Activated T-cell treated with anti-CD3 and anti-CD28 coated beads, Interleukin-2, amount 50 U/mL, for 1 hour (primary cell): ENCODE measurements at places on chromosomes 1 and 21.

- DNase-seq = peak; percentile 51
Observed at GRCh38 chr1:206575165-206575893, 36.9 kb downstream of the EIF2D start.

DNA sequence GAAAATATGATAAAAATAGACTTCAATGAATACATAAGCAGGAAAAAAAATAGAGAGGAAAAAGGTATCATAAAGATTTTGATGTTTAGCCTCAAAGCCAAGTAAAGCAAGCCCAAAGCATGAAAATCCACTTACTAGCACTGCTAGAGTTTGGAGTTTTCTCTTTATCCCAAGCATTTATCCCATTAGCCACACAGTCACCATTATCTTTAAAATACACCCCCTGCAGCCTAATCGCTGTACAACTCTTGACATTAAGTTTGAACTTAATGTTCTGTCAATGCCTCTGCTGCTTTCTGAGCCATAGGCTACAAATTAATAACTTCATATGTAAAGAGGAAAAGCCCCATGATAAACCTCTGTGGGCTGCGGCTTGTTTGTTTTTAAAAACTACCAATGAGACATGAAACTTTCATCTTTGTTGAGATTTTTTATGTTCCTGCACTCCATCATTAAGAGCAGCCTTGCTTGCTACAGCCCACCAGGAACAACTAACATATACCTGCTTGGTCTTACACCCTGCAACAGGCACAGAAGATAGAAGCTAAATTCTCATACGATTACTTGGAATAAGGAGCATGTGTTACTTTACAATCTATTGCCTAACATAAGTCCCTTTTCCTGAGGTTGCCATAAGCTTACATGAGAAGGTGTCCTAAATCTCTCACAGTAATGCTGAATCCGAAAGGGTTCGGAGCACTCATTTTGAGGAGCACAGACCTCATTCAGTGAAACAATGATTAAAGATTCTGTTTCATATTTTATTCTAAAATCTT is 202.4 kb downstream of the SMYD3 start:
- DNase-seq = no peak

- DNase-seq = no peak
Observed at GRCh38 chr1:93416183-93416582, 31.7 kb upstream of the FNBP1L start.

- DNase-seq = no peak
Observed at GRCh38 chr1:234997896-234998741, 130.5 kb downstream of the TOMM20 start.

DNA sequence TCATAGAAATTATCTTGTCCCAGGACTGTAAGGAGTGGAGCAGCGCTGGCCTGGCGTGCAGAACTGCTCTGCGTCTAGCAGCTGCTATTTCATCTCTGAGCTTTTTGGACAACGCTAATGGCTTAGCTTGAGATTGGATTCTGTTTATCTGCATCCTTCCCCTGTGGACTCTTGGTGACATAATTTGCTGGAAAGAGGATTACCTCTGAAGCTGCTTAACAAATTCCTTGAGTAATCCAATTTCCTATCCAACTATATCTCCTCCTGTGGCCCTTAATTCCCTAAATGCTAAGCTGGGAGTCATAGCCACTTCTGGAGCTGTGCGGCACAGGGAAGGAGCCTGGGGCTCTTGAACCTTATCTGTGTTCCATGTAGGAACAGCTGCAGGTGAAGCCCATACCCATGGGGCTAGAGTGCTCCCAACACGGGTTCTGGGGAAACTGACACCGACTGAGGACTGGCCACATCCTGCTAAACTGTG is 43.2 kb downstream of the IL6R start:
- DNase-seq = no peak

DNA sequence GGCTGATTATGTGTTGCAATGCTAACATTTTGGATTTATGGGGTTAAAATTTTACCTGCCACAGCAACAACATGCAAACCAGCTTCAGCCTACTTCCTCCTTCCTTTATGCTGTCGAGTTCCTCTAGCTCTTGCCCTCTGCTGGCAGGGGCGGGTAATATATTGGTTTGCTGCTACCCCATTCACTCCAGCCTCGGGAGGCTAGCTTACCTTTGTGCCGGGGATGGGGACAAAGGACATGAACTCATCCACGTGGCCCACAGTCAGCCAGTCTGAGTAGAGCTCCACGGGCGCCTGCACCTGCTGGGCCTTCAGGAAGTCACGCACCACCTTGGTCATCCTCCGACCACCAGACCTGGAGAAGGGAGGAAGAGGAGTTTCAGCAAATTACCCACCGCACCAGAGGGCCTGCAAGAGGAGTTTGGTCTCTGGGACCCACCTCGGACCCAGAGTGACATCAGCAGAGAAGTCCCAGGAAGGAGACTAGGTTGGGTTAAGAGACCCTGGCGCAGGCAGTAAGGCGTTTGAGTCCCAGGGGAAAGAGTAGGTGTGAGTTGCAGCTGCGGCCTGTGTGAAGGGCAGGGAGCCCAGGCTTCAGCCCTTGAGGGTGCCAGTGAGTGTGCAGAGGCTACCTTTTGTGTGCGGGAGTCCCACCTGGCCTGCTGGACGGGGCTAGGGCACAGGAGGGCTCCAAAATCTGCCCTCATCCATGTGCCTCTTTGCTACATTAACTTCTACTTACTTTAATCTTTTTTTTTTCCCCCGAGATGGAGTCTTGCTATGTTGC is 21.8 kb upstream of the SDHB start:
- no peak for DNase-seq

- no peak for DNase-seq
Observed at GRCh38 chr1:18640228-18641004, 9.8 kb downstream of the PAX7 start.

- DNase-seq = no peak
Observed at GRCh38 chr1:64921771-64922170, 44.6 kb downstream of the JAK1 start.

- DNase-seq = no peak
Observed at GRCh38 chr1:15433471-15433870, 4.8 kb upstream of the CTRC start.

DNA sequence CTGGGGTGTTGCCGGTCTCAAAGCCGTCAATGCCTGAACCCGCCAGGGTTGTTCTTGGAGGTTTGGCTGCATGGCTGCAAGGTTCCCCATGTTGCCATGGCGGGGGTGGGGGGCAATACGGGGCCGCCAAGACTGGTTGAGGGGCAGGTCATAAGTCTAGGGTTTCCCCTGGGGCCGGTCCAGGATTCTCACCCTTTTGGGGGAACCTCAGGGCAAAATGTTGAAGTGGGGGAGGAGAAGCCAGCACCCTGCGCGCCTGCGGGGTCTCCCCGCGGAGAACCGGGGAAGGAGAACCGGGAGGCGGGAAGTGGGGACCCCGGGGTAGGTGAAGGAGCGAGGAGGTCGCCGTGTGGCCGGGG is 401 bp upstream of the ARHGEF10L start:
- no peak for DNase-seq

DNA sequence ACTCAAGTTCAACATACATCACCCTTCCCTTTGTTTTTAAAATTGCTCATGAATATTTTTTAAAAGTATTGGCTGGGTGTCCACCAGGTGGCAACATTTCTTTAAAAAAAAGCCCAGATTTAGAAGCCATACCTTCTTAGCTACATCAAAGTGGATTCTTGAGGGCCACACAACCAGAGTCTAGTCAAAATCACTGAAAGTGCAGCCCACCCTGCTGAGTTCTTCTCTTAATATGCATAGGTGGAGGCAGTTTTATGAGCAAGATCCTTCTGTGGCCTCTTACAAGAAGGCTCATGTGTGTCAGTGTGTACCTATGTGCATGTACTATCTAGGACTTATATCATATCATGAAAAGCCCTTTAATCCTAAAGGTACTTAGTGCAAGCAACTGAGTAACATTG is 16.9 kb upstream of the GNG12 start:
- no peak for DNase-seq

DNA sequence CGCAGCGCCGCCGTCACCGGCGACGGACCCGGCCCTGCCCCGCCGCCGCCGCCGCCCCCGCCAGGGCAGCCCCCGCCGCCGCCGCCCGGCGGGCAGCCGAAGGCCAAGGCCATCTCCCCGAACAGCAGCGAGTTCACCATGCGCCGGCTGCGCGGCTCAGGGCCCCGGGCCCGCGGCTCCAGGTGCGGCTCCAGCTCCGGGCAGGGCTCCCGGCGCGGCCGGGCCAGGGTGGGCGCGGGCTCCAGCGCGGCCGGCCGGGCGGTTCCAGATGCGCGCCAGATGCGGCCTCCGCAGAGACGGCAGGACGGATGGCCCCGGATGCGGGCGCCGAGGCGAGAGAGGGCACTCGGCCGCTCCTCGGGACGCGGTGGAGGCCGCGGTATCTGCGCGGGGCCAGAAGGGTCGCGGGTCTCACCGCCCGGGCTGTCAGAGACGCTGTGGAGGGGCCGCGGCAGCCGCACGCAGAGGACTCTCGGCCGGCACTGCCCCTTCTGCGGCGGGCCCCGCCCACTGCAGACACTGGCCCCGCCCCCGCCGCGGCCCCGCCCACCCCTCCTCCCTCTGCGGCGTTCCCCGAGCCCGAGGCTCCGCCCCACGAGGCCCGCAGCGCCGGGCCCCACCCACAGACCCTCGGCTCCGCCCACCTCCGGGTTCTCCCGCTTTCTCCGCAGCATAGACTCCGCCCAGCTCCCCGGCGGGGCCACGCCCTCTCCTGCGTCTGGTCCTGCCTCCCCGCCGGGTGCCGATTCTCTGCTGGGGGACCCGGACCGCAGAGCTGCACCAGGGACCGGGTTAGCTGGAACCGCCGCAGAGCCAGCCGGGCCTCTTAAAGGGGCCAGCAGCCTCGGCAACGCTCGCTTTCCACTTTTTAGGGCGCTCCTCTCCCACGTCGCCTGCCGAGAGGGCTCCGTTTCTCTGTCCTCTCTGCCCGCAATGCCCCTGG is at the start of gene IFFO2:
IFFO2 (minus strand) TSS at position 484 of the 943 bp plus-strand sequence; CDS start at position 140, 344 bp downstream.
- peak; percentile 100 for DNase-seq

GRCh38 chr1:180837020-180837419 is 75.7 kb upstream of the KIAA1614 start:
- DNase-seq = no peak

DNA sequence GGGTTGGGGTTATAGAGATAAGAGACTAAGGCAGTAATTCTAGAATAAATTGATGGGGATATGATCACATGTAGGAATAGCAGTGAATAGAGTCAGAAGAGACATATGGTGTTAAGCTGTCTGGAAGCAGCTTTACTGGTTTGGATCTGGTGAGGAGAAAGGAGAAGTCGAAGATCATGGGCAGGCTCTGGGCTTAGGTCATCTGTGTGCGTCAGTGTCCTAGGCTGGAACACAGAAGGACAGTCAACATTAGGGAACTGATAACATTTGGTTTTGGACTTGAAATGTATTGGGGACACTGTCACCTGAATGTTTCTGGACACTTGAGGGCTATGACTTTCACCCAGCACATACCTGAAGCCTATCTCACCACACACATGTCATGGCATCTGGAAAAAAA is 13.9 kb upstream of the GRIK1 start:
- no peak for DNase-seq

DNA sequence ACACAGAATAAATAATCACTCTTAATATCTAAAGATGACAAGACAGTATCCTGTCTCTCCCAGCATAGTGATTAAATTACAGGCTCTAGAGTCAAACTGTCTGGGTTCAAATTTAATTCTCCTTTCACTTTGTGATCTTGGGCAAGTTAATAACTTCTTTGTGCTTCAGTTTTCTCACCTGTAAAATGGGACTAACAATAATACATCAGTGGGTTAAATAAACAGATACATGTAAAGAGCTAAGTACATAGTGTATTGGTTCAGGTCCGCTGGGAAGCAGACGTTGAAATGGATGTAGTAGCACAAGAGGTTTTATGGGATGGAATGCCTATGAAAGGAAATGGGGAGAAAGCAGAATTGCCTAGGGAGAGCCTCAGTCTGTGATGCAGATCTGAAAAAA is 10.7 kb downstream of the ZFYVE9 start:
- no peak for DNase-seq

DNA sequence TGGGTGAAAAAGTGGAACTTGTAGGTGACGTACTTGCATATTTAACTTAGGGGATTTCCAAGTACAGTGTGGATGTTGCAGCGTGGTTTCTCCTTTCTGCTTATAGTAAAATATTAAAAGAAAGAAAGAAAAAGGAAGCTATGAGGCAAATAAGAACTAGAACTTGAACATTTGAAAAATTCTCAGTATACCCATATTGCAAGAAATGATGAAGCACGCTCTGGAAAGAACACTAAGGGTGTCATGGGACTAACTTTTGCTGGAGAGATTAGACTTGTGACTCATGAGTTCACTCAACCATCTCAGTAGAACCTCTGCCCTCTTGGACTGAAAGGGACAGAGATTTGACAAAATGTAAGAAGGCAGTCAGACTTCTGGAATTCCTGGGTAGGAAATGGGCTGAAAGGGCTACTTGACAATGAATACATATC is 704.5 kb upstream of the ADGRL4 start:
- DNase-seq = no peak
